ENCODE measurements at places on chromosomes 12 and 14. TPM values are rescaled to one million over a fixed set of nuclear protein-coding genes. Genes with fewer than 3 reads are reported as not detected.

- peaks cover 2% of the 10 kb centered on the region for H3K27me3 ChIP-seq
- H3K4me1 ChIP-seq, result peaks cover 4% of the 10 kb centered on the region
- no peak overlapping the region for H3K4me3 ChIP-seq
- H3K27ac ChIP-seq, result no peak overlapping the region
Observed at GRCh38 chr12:26713885-26714383, 119.1 kb downstream of the ITPR2 start.

GRCh38 chr14:62030387-62030786 lies 268.2 kb downstream of the SNAPC1 start:
- no peaks in the 10 kb centered on the region for H3K36me3 ChIP-seq
- H3K4me3 ChIP-seq, result no peak overlapping the region

The KRT71 gene
- total RNA-seq, result not detected

- H3K36me3 ChIP-seq, result peaks cover 6% of the 10 kb centered on the region
- no peak for DNase-seq
- no peak overlapping the region for H3K4me3 ChIP-seq
- peaks cover 1% of the 10 kb centered on the region for H3K27me3 ChIP-seq
- no peak overlapping the region for H3K27ac ChIP-seq
- H3K4me1 ChIP-seq, result peaks cover 20% of the 10 kb centered on the region
Observed at GRCh38 chr12:27802511-27802910, 22.5 kb upstream of the MANSC4 start.

- H3K27ac ChIP-seq, result no peak overlapping the region
- no peaks in the 10 kb centered on the region for H3K4me1 ChIP-seq
- no peaks in the 10 kb centered on the region for H3K27me3 ChIP-seq
- H3K4me3 ChIP-seq, result no peak overlapping the region
- no peak for DNase-seq
Observed at GRCh38 chr14:58354808-58355207, 40.9 kb upstream of the TOMM20L start.

All from endothelial cell (in vitro differentiated cells).